NCI-H1105 treated with DMSO at 0.1 percent for 48 hours (cell line): ENCODE measurements at places on chromosomes 4 and X.

GRCh38 chr4:110132816-110133719, 65.3 kb downstream of the ELOVL6 start:
- no peak for DNase-seq

- peak; percentile 14 for DNase-seq
Observed at GRCh38 chr4:4386736-4387392, at the start of gene NSG1. Gene NSG1, plus strand, starts transcription at chr4:4387102. Its CDS starts 528 bp downstream, at chr4:4387630.

GRCh38 chr4:60657807-60658206, 542.3 kb upstream of the ADGRL3 start:
- DNase-seq = no peak

- no peak for DNase-seq
Observed at GRCh38 chr4:25252230-25253070, 18.6 kb downstream of the PI4K2B start.

GRCh38 chr4:1794809-1795298, 1.8 kb downstream of the FGFR3 start:
- no peak for DNase-seq

DNA sequence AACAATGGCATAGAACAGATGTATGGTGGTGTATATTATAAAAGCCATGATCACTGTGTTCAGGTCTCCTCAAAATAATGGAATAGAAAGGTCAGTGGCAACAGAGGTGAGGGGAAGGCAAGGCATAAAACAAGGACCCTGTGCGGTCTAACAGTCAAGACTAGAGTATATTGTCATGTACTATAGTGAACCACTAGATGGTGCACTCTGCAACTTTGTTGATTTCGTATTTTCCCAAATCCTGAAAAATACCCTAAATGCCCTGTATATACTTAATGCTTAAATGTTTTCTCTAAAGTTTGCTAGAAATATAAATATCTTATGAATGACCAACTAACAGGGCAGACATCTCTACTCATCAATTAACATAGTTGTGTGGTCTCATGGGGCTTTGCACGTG, 453.0 kb downstream of the PCDH11X start:
- no peak for DNase-seq

GRCh38 chr4:146029147-146029546, 90.5 kb upstream of the ZNF827 start:
- no peak for DNase-seq

DNA sequence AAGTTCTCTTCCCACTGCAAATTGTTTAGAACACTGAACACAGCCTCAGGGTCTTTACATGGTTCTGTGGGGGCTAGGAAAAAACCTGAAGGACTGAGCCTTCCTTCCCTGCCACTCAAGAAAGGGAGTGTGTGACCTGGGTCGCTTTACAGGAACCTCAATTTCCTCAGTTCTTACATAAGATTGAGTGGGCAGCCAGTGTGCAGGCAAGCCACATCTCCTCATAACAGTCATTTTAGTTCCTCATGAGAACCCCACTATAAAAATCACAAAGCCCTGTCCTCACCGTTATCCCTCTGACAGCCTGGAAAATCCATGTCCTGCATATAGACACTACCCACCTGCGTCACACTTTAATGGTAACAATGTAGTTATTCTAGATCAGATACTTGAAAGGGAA, 2.1 kb upstream of the ETDC start:
- DNase-seq = no peak

- no peak for DNase-seq
Observed at GRCh38 chrX:48559636-48560035, 14.6 kb upstream of the RBM3 start.
